ENCODE measurements at places on chromosomes 2 and 18.

- DNase-seq: no peak
Observed at GRCh38 chr2:222452422-222452950, 28.1 kb downstream of the SGPP2 start.

DNA sequence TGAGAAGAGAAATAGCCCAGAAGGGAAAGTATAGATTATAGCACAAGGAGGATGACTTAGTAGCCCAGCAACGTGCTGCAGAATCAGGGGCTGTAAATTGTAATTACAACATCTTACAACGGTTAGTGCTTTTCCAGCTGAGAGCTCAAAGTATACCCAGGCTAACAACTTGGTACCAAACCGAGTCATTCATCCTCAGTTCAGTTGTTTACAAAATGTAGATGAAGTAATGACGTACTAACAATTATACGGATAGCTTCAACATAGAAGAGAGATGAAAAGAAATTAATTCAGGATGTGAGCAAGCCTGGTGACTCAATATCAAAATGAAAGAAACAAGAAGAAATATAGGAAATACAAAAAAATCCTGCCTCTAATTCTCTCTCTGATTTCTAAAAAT lies 99.2 kb downstream of the DYNAP start:
- no peak for DNase-seq

DNA sequence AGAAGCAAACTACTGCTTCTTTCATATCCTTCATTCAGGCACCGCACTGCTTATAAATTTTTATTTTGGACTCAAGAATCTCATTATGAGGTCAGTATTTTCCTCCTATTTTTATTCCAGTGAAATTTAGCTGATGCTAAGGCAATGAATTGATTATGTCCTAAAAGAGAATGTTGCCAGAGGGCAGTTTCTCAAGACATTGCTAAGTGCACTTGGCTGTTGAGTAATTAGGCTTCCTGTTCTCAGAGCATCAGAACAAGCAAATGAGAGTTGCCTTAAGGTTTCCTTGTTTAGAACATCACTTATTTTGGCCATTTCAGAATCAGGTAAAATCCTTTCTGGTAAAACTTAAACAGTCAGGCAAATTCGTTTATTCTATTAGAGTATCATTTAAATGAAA lies 548.6 kb upstream of the ZEB2 start:
- no peak for DNase-seq

DNA sequence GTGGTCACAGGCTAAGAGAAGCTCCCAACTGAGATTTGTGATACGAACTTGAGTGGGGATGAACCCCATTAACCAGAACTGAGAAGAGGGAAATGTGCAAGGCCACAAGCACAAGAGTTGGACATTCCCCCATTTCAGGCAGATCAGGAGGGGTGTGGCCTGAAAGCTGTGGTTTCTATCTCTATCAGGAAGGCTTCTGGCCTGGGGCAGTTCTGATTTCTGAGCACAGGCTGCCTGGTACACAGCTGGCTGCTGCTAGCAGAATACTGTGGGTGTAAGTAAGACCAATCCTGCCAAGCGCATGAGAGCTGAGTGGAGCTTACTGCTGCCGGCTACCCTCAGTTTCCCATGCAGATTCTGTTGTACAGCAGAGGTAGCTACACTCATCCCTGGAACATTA lies 484.6 kb downstream of the SATB2 start:
- DNase-seq: no peak

- no peak for DNase-seq
Observed at GRCh38 chr2:230924470-230925341, at the start of gene GPR55. Gene GPR55 (minus strand): TSS chr2:230925242. CDS start chr2:230910962, 14,280 bp downstream.

DNA sequence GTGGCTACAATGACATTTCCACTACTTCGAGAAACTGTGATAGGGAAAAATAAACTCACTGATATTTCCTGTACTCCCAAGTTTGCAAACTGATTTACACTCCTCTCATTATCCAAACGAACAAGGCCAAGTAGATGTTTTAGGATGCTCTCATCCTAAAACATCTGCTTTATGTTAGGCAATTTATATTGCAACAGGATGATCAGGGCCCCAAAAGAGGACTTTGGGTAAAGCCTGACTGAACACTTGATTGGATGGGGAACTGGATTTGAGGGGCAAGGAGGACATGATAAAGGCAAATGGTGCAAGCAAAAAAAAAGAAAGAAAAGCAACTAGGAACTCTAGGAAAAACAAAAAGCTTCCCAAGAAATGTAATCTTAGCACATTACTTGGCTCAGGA lies 2.1 kb upstream of the HES6 start:
- DNase-seq: no peak

DNA sequence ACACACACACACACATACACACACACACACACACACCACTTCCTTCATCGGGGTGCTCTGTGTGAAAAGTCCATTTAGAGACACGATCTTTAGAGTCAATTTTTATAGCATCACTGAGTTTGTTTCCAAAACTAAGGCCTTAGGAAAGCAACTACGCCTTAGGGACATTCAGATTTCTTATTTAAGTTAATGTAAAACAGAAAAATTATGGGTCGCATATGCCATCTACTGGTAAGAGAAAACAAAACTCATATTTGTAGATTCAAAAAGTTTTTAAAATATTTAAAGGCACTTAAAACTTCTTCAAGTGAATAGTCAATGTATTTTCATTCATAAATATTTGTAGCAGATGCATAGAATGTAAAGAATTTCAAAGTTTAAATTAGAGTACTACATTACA lies 166.2 kb downstream of the ATAD2B start:
- no peak for DNase-seq
